ENCODE measurements at places on chromosomes 6 and 20. TPM values are rescaled to one million over a fixed set of nuclear protein-coding genes. Genes with fewer than 3 reads are reported as not detected.

Gene NPBWR2
- not detected for total RNA-seq

DNA sequence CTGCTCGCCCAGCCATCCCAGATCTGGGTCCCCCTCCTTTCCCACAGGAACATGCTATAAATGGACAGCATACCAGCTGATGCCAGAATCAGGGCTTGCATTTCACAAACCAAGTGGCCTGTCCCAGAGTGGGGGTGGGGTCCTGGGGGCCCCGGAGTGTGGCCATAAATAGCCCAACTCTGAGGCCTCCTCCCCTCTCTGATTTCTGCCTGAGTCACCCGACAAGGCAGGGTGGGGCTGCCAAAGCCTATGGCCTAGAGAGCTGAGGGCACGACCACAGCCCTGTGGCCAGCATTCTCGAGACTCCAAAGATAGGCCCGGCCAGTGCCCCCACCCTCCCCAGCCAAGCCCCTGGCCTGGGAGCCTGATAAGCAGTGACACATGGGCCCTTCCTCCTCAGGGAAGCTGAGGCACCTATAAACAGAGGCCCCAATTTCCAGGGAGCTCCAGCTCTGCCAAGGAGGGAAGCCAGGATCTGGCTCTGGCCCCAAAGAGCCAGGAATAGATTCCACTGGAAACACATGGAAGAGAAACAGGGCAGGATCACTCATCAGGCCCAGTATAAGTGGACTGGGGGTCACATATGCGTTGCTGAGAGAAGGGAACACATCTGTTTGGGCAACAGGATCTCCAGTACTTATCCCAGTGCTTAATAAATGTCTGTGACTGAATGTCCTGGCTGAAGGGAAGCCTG, 20.3 kb downstream of the SNTA1 start:
- DNase-seq: no peak

GRCh38 chr20:53911301-53911700, 159.1 kb downstream of the BCAS1 start:
- DNase-seq: no peak

Gene FILIP1
- total RNA-seq: not detected

- no peak for DNase-seq
Measured at GRCh38 chr20:32632461-32633354, 41.0 kb downstream of the C20orf203 start.

DNA sequence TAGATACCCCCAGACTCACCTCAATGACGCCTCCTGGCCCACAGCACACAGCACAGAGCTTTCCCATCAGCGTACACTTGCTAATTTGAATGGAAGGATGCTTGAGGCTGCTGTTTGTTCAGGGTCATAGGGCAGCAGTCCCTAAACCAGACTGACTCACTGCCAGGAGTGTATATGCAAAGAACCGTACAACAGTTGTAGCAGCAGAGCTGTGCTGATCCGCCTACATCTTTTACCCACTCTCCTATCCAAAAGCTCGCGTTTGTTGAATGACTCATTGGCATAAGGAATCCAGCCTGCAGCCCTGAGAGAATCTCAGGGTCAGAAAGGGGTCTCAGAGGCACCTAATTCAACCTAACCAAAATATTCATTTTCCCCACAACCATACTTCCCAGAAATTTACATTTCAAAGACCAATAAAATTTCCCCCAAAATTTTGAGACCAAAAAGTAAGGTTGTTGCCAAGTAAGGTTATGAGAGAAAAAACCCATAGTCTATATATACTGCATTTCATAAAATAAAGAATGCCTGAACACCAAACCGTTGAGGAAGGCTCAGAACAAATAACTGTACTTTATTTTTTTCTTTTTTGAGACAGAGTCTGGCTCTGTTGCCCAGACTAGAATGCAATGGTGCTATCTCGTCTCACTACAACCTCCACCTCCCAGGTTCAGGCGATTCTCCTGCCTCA, 35.3 kb upstream of the CCND3 start:
- DNase-seq: no peak

Gene PPP1R16B
- 65.1 TPM for total RNA-seq

Gene BMP7
- total RNA-seq: not detected

DNA sequence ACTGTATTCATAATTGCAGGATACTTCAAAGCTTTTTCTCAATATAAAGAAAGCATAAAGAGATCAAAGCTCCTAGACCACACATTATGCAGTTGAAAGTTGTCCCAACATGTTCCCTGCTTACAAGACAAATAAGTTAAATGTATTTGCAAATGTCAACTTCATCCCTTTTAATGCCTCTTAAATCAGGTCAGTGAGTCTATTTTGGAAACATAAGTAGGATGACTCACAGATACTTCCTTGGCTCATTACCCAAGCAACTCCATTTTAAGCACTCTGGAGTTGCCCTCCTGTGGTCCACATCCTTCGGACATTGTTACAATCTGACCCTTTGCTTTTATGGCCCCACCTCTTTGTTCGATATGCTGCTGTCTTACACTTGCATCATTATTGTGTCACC, 162.0 kb downstream of the FAXC start:
- no peak for DNase-seq

All from activated CD8-positive, alpha-beta T cell treated with anti-CD3 and anti-CD28 coated beads, Interleukin-2, amount 10 ng/mL, durations not matched to agents 7 days and 5 days (primary cell).